Activated T-helper 9 cell treated with anti-CD3 and anti-CD28 coated beads, Interleukin-2, amount 50 U/mL, for 16 hours (primary cell): ENCODE measurements at places on chromosomes 5 and 9.

- DNase-seq: no peak
Observed at GRCh38 chr9:112130997-112131396, 44.1 kb downstream of the SUSD1 start.

DNA sequence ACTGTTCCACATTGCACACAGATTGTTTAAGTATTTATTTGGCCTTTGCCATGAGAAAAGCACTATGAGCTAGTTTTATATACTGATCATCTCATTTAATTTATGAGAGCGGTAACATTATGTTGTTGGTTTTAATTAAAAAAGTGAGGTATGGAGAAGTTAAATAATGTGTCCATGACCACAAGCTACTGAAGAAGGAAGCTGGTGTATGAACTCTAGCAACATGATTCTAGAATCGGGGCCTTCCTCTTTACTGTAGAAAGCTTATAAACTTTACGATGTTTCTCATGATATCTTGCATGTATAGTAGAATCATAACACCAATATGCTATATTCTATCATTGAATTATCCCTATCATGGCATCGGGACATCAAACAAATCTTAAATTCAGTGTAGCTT is 52.9 kb upstream of the CDH18 start:
- no peak for DNase-seq

DNA sequence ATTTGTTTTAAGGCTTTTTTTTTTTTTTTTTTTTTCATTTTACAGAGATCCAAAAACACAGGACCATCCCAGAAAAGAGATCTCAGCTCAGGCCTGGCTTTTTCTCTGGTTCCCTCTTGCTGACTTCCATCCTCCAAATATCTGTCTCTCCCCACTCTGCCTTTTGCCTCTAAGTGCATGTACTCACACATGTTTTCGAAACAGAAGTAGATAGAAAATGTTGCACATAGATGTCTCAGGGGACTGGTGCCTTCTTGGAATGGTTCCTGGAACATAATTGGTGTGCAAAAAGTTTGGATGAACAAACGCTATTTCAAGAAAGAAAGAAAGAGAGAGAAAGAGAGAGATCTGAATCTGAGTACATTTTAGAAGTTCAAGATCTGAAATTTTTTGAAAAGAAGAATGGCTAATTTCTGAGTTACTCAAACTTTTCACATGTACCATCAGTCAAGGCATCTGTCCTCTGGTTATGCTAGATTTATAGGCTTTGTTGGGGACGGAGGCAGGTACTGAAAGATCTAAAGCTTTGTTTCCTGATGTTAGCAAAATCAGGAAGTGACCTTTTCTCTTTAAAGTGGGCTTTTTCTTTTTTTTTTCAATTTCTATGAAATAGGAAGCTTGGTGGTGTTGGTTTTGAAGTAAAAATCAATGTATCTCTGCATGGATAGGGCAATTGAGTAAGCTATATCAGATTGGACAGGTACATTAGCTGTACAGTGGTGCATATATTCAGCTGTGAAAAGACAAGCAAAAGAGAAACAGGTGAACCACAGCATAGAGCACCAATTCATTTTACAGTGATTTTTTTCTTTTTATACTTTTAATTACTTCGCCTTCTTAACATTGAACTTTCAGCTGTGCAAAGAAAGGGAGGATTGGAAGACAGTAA is 8.5 kb upstream of the TNFSF8 start:
- DNase-seq: no peak

GRCh38 chr5:82910491-82910890 is 166.7 kb downstream of the TMEM167A start:
- no peak for DNase-seq

GRCh38 chr9:126055381-126055985 is 271.1 kb upstream of the MVB12B start:
- no peak for DNase-seq

- DNase-seq: no peak
Observed at GRCh38 chr9:87550253-87550954, 52.7 kb downstream of the DAPK1 start.

DNA sequence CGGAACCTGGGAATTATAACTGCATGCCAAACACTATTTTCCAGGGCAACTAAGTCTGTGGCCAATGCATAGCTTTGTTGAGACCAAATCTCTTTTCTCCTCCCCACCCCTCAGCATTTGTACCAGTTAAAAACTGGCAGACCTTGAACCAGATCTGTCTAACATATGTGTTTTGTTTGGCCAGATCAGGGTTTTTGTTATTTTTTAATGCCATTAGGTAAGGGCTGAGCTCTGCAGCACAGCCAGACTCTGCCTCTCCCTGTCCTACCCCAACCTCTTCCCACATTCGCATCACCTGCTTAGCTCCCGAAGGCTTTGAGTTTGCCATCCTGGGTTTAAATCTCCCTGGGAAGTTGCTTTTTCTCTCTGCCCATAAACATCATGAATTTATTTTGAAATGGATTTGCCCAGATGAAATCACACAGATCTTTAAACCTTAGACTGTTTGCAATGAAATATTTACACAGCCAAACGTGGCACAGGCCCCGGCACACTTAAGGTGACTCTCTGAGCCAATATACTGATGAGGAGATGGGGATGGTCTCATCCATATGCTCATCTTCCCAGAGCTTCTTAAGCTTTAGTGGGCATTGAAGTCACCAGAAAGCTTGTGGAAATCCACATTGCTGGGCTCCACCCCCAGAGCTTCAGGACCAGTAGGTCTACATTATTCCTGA is 54.0 kb upstream of the ALDH1B1 start:
- no peak for DNase-seq

- no peak for DNase-seq
Observed at GRCh38 chr9:108166519-108166918, 677.0 kb upstream of the KLF4 start.

- DNase-seq: no peak
Observed at GRCh38 chr5:186091-187041, 4.9 kb upstream of the LRRC14B start.

DNA sequence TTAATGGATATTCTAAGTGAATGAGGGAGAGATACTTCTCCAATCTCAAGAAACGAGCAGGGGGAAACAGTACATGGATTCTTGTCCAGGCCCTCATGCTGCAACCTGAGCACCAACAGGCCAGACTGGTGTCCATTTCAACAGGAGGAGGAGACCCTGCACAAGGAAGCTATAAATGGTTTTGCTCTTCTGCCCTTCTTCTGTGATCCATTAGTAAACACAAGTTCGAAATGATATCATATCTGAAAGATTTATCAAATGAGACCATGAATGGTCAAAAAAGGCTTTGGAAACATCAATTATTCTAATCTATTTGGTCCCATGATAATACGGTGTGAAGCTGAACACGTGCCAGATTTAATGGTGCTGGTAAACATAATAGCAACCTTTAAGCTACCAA is 109.8 kb downstream of the NR6A1 start:
- no peak for DNase-seq

DNA sequence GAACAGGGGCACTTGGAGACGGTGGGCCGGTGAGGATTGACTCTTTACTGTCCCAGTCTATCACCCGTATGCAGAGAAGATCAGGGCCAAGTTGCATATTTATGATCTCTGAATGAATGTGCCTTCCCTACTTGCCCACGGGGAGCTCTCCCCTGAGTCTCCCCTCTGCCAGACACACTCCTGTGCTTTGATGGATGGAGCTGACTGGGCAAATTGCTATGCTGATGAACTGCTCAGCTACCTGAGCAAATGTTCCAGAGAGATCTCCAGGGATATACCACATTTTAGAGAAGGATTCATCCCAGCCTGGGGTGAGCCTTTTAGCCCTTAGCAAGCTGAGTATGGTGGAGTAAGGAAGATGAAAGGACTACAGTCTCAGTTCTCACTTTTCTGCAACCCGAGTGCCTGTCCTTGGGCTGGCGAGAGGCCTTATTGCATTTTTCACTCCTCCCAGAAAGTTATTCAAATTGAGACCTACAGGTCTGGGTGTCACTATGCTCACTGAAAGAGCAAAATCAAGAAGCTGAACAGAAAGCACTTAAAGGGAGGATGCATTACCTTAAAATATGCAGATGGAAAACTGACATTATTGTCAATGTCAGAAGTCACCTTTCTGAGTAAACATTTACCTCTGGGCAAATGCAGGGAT is 526.7 kb upstream of the WWC1 start:
- no peak for DNase-seq

GRCh38 chr5:107997338-107997980 is 326.7 kb upstream of the EFNA5 start:
- DNase-seq: no peak

DNA sequence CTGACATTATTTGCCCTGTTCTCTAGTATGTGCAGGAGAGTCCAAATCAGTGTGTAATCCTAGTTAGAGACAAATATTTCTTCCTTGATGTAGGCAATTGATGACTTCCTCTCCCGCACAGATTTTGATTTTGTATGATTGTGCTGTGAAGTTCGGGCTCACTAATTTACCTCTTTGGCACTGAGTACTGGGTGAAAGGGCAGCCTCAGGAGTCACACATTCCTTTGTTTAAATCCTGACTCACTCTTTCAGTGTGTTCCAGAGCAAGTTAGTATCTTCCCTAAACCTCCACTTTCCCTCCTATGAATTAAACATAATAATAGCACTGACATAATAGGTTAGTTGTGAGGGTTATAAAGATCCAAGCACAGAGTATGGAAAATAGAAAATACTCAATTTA is 269.7 kb downstream of the ISL1 start:
- DNase-seq: no peak

- no peak for DNase-seq
Observed at GRCh38 chr9:16309082-16309468, 561.4 kb downstream of the BNC2 start.

DNA sequence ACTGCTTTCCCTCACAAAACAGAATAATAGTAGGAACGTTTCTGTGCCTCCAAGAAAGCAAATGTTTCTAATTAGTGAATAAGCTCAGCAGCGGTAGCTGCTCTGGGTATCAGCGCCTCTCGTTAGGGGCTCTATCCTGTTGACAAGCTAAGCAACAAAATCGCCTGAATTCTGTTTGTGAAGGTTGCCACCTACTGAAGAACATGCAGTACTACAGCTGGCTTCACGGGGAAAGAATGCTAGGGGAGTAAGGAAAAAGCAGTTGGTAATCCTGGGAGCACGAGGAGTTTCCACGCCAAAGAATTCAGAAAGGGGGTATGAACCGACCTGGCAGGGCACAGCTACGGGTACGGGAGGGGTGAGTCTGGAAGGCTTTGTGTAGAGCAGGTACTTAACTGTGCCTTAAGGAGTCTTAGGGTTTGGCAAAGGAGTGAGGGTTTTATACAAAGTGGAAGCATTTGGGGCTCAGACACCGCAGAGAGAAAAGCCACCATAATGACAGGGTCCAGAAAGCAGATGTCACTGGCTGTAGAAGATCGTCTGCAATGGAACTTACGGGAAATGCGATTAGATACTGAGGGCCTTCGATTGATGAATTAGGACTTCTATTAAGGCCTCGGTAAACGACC is 171.7 kb downstream of the TTC39B start:
- no peak for DNase-seq

DNA sequence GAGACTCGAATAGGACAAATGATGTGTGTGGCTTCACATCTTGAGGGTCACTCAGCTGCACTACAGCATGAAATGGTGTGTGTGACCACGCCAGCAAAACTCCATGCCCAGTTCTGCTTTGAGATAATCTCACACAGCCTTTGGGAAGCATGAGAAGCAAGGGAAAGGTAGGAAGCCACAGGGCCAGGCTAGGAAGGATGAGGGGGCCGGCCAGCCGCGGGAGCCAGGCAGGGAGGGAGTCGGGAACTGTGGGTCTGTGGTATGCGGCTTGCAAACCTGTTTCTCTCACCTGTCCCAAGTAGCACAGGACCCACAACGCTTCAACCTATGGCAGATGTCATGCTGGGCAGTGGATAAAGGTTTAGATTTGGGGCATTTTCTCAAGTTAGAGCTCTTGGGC is 142.0 kb downstream of the HSPA4 start:
- DNase-seq: no peak

DNA sequence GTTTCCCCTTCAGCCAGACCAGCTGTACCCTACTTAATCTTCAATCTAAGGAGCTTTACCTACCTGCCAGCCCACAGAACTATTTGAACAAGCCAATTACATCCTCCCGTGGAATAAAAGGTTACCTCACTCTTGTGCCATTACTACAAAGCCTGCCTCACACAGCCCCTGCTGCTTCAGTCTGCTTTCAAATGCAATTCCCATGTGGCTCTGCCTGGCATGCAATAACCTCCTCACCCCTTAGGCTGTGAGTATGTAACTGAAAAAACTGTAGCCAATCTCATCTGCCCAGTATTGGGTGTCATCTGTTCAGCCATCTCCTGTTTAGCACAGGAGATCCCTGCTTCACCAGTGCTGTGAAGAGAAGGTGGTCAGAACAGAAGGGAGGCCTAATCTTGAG is 6.1 kb upstream of the GCNT1 start:
- no peak for DNase-seq

DNA sequence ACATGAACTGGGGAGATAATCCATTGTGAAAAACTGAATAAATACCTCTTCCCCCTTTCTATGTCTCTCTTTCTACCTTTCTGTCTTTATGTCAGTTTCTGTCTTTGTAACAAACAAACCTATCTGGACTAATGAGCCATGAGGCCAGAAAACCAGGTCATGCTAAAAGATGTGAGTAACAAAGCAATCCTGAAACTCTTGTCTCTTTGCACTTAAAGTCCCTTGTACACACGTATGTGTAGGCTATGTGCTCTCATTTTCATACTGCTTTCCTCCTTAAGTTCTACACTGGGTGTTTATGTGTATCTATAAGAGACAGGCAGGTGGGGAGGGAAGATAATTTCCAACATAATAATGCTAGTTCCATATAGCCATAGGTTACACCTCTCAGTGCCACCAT is 123.8 kb upstream of the PTGER4 start:
- no peak for DNase-seq

DNA sequence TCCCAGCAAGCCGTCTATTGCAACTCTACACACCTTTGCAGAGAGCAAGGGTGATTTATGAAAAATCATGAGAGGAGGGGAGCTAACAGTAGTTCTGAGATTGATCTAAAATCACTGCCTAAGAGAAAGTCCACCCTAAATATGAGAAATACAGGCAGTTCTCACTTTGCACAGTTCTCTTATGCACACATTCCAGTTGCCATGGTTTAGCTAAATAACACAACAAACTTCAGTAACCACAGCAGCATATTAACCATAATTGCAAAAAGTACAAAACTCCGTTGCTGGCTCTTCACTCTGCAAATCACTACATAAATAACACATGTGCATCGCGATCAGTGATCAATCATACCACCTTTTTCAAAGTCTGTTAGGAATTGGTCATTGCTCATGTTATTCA is 31.1 kb downstream of the PGGT1B start:
- no peak for DNase-seq

- DNase-seq: no peak
Observed at GRCh38 chr9:97441729-97442128, 29.8 kb downstream of the TDRD7 start.

GRCh38 chr9:35616681-35617459 is 1.3 kb downstream of the CD72 start:
- peak; percentile 54 for DNase-seq

DNA sequence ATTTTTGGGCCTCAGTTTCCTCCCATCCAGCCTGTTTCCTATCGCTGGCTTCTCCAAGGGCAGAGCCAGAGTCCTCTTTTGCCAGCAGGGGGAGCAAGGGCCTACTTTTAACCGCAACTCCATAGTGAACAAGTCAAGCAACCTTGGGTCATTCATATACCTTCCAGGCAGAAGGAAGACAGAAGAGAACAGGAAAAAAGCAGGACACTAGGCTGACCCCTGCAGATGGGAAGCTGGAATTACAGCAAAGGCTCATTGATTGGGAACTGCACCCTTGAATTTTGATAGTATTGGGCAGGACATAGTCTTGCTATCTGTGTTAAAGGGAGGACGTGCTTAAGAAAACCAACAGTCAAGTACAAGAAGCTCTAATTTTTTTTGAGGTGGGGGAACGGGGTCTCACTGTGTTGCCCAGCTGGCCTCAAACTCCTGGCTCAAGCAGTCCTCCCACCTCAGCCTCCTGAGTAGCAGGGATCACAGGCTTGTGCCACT is 30.1 kb downstream of the QRFP start:
- peak; percentile 7 for DNase-seq
